ENCODE measurements at places on chromosomes 2 and 18.

GRCh38 chr2:234842753-234843152 is 109.1 kb upstream of the SH3BP4 start:
- no peak for DNase-seq

- no peak for DNase-seq
Measured at GRCh38 chr2:40384233-40384632, 67.7 kb downstream of the SLC8A1 start.

GRCh38 chr2:233799087-233799665 is 21.0 kb downstream of the MROH2A start:
- no peak for DNase-seq

- no peak for DNase-seq
Measured at GRCh38 chr2:234250926-234251325, 200.4 kb downstream of the SPP2 start.

- peak; percentile 5 for DNase-seq
Measured at GRCh38 chr2:144162652-144163051, 357.3 kb downstream of the ZEB2 start.

- DNase-seq: no peak
Measured at GRCh38 chr18:44743631-44744030, 62.9 kb downstream of the SETBP1 start.

Measured in cardiac fibroblast (primary cell).